Stimulated activated CD8-positive, alpha-beta memory T cell treated with anti-CD3 and anti-CD28 coated beads, Interleukin-4, amount 100 ng/mL, for 1 hour (primary cell): ENCODE measurements at places on chromosomes 13 and 19.

GRCh38 chr19:4976401-4977298 lies 7.7 kb downstream of the KDM4B start:
- DNase-seq: no peak

GRCh38 chr13:26508885-26509284 lies 48.6 kb upstream of the WASF3 start:
- DNase-seq: no peak

- peak; percentile 70 for DNase-seq
These were observed 135.2 kb downstream of the TSHZ3 start for GRCh38 chr19:31214086-31214485.

DNA sequence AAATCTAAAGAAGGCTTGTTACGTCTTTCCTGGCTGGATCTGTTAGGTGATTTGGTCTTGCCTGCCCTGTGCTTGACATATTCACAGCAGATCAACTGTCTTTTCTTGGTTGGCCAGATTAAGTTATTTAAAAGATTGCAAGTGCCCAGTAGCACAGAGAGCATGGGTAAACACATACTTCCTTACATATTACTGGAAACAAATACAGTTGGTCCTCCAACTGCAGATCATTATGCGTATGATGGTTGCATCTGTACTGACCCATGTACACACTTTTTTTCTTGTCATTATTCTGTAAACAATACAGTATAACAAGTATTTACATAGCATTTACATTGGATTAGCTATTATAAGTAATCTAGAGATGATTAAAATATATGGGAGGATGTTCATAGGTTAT lies 9.2 kb upstream of the MPHOSPH8 start:
- DNase-seq: no peak

- DNase-seq: no peak
These were observed 2.7 kb downstream of the FCHO1 start for GRCh38 chr19:17753976-17754375.

GRCh38 chr13:88022431-88023208 lies 351.4 kb downstream of the SLITRK5 start:
- no peak for DNase-seq

DNA sequence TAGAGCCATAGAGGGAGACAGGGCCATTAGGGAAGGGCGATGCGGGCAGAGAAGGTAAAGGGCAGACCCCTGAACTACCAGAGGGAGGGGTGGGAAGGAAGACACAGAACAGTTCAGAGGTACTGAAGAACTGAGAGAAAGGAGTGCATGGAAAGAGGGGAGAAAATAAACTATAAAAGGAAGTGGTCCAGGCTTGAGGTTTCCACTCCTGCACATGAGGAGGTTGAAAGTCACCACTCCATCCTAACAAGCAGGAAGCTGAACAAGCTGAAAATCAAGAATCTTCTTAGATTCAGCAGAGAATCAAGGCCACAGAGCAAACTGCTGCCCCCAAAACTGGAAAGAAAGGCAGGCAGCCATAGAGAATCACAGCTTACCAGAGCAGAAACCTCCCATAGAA lies 45.1 kb downstream of the MIPEP start:
- DNase-seq: no peak

DNA sequence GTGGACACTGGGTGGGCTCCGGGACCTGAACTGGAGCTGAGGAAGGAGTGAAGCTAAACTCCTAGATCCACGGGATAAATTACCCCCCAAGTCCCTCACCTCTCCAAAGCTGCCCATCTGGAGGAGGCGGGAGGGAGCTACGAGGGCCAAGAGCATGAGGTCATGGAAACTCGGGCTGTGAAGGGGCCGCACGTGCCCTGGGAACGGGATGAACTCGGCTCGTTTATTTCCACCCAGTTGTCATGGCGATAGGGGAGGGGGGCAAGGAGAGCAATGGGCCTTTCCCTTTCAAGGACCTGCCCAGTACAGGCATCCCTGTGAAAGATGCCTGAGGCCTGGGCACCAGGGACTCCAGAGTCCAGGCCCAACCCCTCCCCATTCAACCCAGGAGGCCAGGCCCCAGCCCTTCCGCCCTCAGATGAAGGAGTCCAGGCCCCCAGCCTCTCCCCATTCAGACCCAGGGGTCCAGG lies 3.8 kb downstream of the PPP1R12C start:
- DNase-seq: no peak

- DNase-seq: no peak
These were observed 1.5 kb downstream of the CCDC106 start for GRCh38 chr19:55649268-55650125.

- no peak for DNase-seq
These were observed 363.1 kb downstream of the FGF14 start for GRCh38 chr13:102038787-102039186.

DNA sequence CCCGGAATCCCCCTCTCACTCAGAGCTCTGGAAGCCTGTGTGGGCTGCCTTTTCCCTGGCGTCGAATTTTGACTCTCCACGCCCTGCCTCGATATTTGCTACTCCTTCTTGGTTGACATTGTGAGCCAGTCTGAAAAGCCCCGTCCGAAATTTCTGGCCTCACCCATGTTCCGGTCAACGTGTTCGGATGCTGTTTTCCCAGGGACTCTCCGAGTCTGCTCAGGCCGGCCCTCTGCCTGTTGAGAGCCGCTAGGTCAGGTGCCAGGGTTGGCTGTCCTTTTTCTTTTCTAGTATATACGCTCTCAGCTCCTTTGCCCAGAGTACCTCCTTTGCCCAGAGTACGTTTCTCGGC lies 6.8 kb upstream of the DGKH start:
- DNase-seq: no peak

DNA sequence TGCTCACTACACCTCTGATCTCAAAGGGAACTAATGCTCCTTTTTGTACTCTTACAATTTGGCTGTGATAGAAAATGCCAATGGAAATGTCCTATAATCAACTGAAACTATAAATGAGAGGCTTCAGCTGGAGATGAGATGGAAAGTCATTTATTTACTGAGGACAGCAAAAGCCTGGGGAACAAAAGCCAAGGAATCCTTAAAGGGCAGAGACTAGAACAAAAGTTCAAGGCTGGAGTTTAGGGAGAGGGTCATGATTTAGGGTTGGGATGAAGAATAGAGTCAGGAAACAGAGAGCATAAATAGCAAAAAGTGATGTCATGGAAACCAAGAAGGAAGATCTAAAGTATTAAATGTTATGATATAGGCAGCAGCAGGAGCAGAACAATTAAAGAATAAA lies 401.1 kb downstream of the FGF14 start:
- DNase-seq: no peak

DNA sequence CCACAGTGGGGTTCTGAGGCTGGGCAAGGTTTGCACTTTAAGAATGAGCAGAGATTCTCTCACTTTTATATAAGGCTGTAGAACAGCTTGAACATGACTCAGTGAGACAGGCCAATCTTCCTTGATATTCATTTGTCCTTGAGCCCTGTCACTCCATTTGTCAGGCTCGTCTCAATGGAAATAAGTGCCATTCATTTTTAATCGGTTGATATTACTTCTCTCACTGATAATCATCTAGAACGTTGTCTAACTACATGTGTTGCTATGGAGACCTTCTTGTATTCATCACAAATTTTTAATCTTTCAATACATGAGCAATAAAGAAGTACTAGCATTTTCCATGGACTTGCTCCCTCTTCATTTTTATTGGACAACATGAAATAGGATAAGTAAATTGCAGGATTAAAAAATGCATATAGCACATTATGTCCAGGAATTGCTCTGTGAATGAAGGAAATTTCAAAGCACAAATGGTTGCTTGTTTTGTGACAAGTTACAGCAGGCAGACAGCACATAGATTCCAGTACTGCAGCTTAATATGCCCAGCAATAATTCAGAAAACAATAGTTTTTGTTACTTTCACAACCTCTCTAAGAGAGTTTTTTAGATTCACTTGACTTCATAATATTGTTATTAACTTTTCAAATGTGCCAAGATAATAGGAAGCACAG lies 1178.4 kb upstream of the ATXN8OS start:
- no peak for DNase-seq
